Daoy (cell line): ENCODE measurements at places on chromosomes 5 and 9. TPM values are rescaled to one million over a fixed set of nuclear protein-coding genes. Genes with fewer than 3 reads are reported as not detected.

The PFN3 gene
- total RNA-seq = not detected in 2 replicates

The RASGRF2 gene
- total RNA-seq = 0.54 and 1.1 TPM in 2 replicates

The SIMC1 gene
- total RNA-seq = 9.5 and 12.4 TPM in 2 replicates

The CDH6 gene
- total RNA-seq = 0.15 and 0.57 TPM in 2 replicates

The PRUNE2 gene
- 2.0 and 5.6 TPM in 2 replicates for total RNA-seq

The TAS2R1 gene
- total RNA-seq = not detected in 2 replicates

GRCh38 chr5:179413086-179413690 is 67.9 kb upstream of the ADAMTS2 start:
- DNase-seq = no peak

DNA sequence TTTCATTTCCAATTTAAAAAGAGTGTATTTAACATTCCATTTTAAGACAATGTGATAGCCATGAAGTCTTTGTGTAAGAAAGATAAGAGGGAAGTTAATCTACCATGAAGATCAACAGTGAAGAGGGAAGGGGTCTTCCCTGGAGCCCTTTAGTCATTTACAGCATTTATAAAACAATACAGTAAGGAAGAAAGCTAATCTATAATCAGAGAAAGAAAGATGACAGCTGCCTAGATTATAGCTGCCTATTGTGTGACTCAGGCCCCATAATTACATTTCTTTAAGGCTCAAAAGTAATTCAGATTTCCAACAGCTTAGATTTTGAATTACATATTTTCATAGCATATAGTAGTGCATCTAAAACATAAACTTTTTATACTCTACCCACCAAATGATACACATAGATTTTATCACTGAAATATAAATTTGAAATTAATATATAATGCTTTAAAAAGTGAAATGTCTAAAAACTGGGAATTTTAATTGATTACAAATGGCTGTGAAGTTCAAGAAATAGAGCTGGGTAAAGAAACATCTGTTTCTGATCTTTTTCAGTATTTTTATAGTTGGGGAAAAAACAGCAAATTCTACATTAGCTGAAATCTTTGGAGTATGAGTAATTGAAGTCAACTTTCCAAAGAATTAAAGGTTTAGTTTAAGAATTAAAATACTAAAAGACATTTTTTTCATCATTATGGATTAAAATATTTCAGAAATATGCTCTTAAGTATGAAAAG is 89.6 kb downstream of the RIC1 start:
- no peak for DNase-seq

GRCh38 chr9:34994900-34995669 is 5.5 kb downstream of the DNAJB5 start:
- no peak for DNase-seq

DNA sequence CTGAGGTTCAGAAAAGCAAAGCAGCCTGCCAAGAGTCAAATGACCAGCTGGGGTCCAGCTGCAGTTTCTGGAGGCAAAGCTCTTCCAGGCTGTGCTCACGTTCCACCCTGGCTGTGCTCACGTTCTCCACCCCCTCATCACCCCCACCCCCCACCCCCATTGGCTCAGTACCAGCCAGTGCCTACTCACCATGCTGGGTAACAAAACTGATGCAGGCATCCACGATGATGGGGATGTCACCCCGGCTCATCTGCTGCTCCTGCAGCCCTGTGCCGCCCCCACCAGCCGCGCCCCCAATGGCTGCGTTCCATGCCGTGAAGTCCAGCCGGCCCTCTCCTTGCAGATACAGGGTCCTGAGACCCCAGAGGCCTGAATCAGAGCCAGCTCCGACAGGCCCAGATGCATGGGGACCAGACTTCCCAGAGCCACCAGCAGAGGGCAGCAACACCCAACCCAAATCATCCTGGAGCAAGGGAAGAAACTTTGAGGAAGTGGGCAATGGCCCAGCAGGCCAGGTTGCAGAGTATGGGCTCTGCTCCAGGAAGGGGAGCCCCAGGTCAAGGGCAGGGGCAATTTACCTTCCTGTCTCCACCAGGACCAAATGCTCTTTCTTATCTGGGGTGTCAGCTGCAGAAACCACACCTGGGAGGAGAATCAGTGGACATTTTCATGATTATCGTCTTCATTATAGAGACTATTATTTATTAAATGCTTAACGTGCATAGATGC is 13.7 kb upstream of the FCHSD1 start:
- DNase-seq = peak; percentile 76

GRCh38 chr9:114065304-114065703 is 12.8 kb downstream of the AMBP start:
- DNase-seq = no peak

- DNase-seq = peak; percentile 13
Measured at GRCh38 chr5:174601946-174602345, 122.4 kb upstream of the MSX2 start.

- no peak for DNase-seq
Measured at GRCh38 chr5:43947935-43948334, 345.0 kb downstream of the NNT start.

DNA sequence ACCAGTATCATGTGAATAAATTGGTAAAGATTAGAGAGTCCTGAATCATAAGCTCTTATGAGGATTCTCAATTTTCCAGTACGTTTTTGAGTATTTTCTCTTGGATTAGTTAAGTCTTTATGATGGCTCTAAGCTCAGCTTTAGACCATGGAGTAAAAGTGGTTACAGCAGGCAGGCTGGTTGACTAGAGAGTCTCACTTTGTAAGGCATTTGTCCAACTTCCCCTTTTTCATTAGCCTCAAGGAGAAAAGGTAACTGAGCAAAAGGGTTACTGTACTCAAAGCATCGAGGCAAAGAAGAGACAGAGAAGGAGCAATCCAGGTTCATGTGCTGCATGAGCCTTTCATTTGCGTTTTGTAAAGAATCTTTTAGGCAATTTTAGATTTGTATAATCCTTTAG is 8.5 kb downstream of the NOP16 start:
- no peak for DNase-seq

- DNase-seq = no peak
Measured at GRCh38 chr5:146426853-146427618, 20.1 kb upstream of the TCERG1 start.

DNA sequence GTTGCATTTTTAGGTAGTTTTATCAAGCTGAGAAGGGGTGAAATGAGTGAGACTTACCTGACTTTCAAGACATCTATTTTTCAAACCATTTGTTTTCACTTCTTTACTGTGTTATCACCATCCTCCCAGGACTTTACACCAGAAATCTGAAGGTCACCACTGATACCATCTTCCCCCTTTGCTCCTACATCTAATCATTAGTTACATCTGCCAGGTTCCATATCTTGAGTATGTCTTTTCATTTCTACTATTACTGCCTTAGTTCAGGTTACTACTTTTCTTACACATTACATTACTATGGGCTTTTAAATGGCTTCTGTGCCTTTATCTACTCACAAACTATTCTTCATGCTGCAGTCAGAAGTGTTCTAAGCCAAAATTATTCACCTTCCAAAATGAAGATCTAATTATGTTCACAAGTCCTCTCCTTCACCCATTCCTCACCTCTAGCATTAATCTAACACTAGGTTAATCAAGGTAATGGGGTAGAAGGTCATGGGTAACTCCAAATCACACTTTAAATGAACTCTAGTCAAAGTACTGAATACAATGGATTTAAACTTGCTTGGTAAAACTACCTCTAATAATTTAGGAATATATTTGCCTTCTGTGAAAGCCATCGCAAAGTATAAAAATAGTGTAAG is 2.1 kb upstream of the HSDL2 start:
- no peak for DNase-seq

DNA sequence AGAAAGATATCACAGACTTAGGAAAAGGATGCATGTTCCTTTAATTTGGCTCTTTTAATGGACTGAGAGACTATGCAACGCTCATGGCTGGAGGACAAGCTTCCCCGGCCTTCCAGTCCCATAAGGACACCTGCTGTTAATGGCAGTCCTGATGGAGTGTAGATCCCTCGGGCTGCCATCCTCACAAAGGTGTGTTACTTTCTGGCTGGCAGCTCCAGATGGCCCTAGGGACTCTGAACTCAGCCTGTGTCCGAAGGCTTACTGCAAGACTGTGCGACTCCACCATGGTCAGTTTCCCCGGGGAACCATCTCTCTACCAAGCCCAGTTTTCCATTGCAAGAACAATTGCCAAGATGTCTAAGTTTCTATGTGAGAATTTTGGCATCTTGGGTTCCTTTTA is 25.5 kb upstream of the KCNIP1 start:
- no peak for DNase-seq

DNA sequence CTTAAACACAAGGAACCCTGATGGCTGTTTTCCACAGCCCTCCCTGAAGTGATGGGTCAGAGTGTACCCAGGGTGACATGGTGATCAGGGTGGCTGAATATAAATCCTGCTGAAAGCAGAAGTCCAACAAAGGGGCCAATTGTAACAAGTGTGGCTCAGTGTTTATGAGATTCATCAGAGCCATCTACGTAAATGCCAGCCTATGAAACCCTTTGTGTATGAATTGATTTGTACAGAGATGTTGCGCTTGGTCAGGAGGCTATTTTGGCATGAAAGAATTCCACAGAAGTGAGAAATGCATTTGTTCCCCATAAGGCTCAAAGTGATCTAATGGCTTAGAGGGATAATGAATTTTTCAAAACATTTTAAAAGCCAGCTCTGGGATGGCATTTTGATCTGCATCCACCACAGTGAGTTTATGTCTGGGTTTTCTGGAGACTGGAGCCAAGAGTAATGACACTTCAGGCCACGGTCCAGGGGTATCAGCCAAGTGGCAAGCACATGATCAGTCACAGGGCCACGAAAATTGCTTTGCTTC is 12.4 kb downstream of the PRUNE2 start:
- DNase-seq = no peak

GRCh38 chr5:149578896-149579295 is 2.4 kb upstream of the ARHGEF37 start:
- no peak for DNase-seq

GRCh38 chr5:6814816-6815215 is 101.6 kb downstream of the TENT4A start:
- no peak for DNase-seq

- no peak for DNase-seq
Measured at GRCh38 chr9:34502891-34503290, 19.9 kb downstream of the ENHO start.

- DNase-seq = no peak
Measured at GRCh38 chr9:15403155-15403554, 19.5 kb upstream of the SNAPC3 start.

- DNase-seq = no peak
Measured at GRCh38 chr5:67199859-67200258, 3.3 kb upstream of the CD180 start.

GRCh38 chr5:125115195-125115525 is 368.7 kb upstream of the ZNF608 start:
- no peak for DNase-seq

GRCh38 chr9:16412740-16413139 is 457.7 kb downstream of the BNC2 start:
- no peak for DNase-seq

GRCh38 chr5:175659546-175660253 is 1.8 kb downstream of the HRH2 start:
- DNase-seq = no peak

- DNase-seq = no peak
Measured at GRCh38 chr5:135310328-135310989, 88.6 kb downstream of the MACROH2A1 start.

GRCh38 chr5:78647351-78647818 is 1.2 kb downstream of the LHFPL2 start:
- peak; percentile 64 for DNase-seq

DNA sequence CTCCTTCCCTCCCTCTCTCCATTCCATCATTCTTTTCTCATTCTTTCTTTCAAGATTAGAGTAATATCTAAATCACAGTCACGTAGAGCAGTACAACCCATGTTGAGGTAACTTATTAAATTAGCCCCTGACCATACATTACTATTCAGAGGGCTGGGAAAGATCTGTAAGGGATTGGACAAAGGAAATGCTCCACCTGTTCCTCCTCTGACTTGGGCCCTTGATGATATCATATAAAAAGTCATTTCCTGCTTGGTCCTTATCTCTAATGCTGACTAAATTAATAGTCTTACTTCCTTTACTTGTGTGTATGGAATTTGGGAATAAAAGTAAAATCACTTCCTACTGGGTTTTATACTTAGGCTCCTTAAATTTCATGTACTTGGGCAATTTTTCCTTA is 40.8 kb downstream of the SNX18 start:
- DNase-seq = no peak

- DNase-seq = no peak
Measured at GRCh38 chr5:28415791-28416443, 1377.5 kb upstream of the CDH9 start.

- DNase-seq = no peak
Measured at GRCh38 chr5:123518111-123518510, 6.1 kb downstream of the CSNK1G3 start.

GRCh38 chr5:15520856-15521255 is 20.9 kb downstream of the FBXL7 start:
- DNase-seq = no peak

DNA sequence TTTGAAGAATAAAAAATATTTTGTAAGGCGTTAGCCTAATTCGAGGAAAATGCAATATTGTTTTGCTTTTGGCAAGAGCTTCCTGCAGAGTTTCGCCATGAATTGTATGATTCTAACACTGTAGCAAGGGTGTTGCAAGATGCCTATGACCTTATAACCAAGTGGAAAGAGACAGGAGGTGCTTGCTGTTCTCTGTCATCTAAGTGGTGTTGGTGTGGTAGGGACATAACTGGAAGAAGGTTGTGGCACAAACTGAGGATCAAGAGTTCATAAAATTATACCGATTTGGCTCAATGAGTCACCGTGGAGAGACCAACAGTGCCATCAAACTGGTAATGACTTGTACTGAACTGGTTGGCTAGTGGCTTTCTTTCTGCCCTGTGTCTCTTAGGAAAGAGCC is 6.3 kb downstream of the STC2 start:
- DNase-seq = no peak

- DNase-seq = no peak
Measured at GRCh38 chr9:36025746-36026145, 11.0 kb upstream of the RECK start.

GRCh38 chr5:134608555-134608954 is 24.1 kb downstream of the SAR1B start:
- no peak for DNase-seq

- DNase-seq = no peak
Measured at GRCh38 chr5:53426878-53427277, 53.6 kb upstream of the FST start.

DNA sequence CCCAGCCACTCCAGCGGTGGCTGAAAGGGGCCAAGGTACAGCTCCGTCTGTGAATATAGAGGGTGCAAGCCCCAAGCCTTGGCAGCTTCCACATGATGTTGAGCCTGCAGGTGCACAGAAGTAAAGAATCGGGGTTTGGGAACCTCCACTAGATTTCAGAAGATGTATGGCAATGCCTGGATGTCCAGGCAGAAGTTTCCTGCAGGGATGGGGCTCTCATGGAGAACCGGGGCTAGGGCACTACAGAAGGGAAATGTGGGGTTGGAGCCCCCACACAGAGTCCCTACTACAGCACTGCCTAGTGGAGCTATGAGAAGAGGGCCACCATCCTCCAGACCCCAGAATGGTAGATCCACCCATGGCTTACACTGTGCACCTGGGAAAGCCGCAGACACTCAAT is 23.2 kb downstream of the CCDC125 start:
- no peak for DNase-seq
